Stimulated activated CD4-positive, alpha-beta T cell treated with anti-CD3 and anti-CD28 coated beads, TNF-alpha, amount 100 ng/mL, for 48 hours (primary cell): ENCODE measurements at places on chromosomes 2 and 18.

- DNase-seq = no peak
These were observed 251.1 kb downstream of the CELF4 start for GRCh38 chr18:37314534-37314933.

DNA sequence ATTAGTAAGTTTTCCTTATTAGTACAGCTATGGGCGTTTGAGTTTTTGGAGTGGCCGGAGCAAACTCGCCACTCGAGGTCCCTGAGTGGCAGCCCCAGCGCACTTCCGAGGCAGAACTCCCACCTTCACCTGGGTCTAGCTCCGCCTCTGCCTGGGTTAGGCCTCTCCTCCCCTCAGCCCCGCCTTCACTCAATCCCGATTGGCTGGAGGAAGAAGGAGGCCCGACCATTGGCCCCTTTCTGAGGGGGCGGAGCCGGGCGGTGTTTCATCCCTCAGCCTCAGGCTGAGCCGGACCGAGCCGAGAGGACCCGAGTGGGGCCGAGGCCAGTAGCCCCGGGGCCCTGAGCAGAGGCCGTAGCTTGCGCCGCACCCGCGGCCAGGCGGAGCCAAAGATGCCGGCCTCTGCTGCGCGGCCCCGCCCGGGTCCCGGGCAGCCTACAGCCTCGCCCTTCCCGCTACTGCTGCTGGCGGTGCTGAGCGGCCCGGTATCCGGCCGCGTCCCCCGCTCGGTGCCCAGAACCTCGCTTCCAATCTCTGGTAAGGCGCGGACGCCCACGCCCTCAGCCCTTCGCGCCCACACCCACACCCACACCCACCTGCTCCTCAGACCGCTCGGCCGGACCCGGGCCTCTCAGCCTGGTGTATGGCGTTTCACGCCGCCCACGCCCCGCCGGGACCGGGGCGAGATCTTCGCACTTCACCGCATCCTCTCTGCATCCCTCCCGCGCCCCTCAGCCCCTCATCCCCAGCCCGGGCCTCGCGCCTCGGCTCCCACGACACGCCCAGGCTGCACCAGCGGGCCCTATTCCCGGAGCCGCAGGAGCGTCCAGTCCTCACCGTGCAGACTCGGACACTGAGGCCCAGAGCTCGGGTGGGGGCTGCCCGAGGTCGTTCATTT is at the start of gene SEMA4F:
Gene SEMA4F, plus strand, starts transcription at position 263 of the 898 bp plus-strand sequence. Its CDS starts 130 bp downstream, at position 393.
- peak; percentile 93 for DNase-seq

GRCh38 chr2:165634855-165635254 is 159.2 kb downstream of the GALNT3 start:
- no peak for DNase-seq

GRCh38 chr18:69874058-69874457 is 73.6 kb downstream of the CD226 start:
- DNase-seq = no peak

DNA sequence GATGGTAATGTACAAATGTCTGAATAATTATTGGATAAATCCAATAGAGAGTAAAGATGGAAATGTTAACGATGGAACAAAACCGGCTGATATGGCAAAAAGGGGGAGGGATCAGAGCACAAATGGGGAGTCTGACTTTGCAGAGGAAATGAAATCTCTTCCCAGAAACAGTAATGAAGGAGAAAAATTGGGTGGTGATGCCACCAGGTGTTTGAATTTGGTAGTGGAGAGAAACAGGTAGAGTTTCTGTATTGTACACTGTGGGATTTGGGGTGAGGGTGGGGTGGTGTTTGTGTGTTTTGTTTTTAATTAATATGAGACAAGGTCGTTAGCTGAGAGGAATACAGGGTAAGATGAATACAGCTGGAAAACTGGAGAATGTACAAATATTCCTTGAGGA is 20.4 kb upstream of the XDH start:
- DNase-seq = no peak

- DNase-seq = no peak
These were observed 93.1 kb downstream of the CABLES1 start for GRCh38 chr18:23228102-23229061.

DNA sequence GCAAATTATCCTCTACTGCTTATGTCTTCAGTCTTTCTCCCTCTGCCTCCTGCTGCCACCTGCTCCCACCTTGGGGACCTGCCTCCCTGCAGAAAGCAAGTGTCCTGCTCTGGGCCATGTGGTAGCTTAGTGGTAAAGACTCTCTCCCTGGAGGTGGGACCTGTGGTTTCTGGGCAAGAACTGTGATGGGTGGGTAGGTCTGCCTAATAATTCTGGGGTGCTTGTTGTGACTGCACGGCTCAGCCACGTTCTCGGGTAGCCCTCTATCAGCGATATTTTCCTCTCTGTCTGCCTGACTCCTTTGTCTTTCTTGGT is 16.4 kb upstream of the CD28 start:
- DNase-seq = no peak
